ENCODE measurements at places on chromosomes 7 and 10.

- no peak for DNase-seq
These were observed 85.3 kb downstream of the CUL1 start for GRCh38 chr7:148783801-148784527.

- DNase-seq, result no peak
These were observed 54.3 kb downstream of the SMKR1 start for GRCh38 chr7:129556607-129557133.

DNA sequence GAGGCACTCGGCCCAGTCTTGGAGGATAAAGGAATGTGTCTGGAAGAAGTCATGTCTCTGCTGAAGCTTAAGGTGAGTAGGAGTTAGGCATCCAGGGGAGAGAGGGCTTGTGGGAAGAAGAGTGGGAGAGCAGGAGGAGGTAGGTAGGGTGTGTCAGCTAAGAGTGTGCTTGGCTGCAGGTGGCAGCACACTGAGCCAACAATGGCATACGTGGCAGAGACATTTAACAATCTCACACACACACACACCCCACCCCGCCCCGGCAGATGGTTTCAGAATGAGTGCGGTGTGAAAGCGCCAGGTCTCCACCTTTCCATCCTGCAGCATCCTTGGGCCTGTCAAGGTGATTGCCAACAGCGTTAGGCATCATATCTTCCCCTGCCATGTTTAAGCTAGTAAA lies 11.2 kb upstream of the ARPC1A start:
- no peak for DNase-seq

DNA sequence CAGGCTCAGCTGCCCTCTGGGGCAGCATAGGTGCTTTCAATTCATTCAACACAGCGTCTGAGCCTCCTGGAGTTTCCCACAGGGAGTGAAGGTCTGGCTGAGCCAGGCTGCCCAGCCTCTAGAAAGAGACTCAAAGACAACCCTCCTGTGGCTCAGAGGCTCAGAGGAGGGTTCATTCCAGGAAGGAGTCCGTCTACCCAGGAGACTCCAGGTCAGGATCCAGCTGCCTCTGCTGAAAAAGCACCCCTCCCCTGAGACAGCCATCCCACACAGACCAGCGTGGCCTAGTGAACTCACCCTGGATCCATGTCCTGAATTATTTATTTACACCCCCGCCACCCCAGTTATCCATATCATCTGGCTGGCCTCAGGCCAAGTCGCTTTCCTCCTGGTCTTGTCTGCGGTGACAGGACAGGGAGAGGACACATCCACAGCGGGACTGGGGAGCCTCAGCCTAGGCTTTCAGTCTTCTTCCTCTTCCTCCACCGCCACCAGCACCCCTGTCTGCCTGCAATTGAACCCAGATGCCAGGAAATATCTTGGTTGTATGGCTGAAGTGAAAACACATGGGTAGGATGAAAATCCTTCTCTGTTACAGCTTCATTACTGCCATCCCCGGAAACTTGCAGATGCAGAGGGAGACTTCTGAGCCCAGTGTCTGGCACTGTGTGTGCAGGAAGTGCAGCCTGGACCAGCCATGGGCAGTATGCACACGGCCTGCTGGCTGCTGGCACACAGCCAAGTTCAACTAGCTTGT lies 44.0 kb upstream of the COL13A1 start:
- DNase-seq, result no peak

- no peak for DNase-seq
These were observed 41.7 kb upstream of the ARID5B start for GRCh38 chr10:61859786-61860185.

- DNase-seq, result no peak
These were observed 50.5 kb downstream of the VCL start for GRCh38 chr10:74048433-74048832.

Data from activated B cell treated with CpG ODN at 0.5 μM for 24 hours (primary cell).